Airway epithelial cell (primary cell): ENCODE measurements at places on chromosomes 3 and 15. TPM values are rescaled to one million over a fixed set of nuclear protein-coding genes. Genes with fewer than 3 reads are reported as not detected.

The DNAJC17 gene
- total RNA-seq, result 21.7 and 28.5 TPM in 2 replicates

The STX19 gene
- total RNA-seq, result 0.74 and 2.0 TPM in 2 replicates

The IL5RA gene
- total RNA-seq, result not detected in 2 replicates

The ZMYND10 gene
- total RNA-seq, result 1.1 and 1.4 TPM in 2 replicates

The SSR3 gene
- 126 and 159 TPM in 2 replicates for total RNA-seq

The GOLGA8G gene
- not detected in 2 replicates for total RNA-seq

The ACSBG1 gene
- total RNA-seq, result not detected in 2 replicates
